Bladder microvascular endothelial cell (primary cell): ENCODE measurements at places on chromosomes 1 and 21. TPM values are rescaled to one million over a fixed set of nuclear protein-coding genes. Genes with fewer than 3 reads are reported as not detected.

Gene TRPM2
- total RNA-seq = 0.76 and 2.1 TPM in 2 replicates

Gene AKR7A3
- total RNA-seq = 0.06 and 0.16 TPM in 2 replicates

Gene CLDN17
- not detected in 2 replicates for total RNA-seq

Gene ANKRD65
- 0.25 and 0.32 TPM in 2 replicates for total RNA-seq

Gene TRIM17
- not detected in 2 replicates for total RNA-seq

Gene TSPEAR
- total RNA-seq = 0.19 TPM in 1 of 2 replicates, not detected in the other

Gene XCL2
- not detected in 2 replicates for total RNA-seq

Gene FAM131C
- under 0.01 TPM in 1 of 2 replicates, not detected in the other for total RNA-seq

Gene RNU1-2
- 509 and 6,751 TPM in 2 replicates for total RNA-seq

Gene SPRR1B
- not detected in 2 replicates for total RNA-seq

Gene FHAD1
- total RNA-seq = 0.16 and 0.19 TPM in 2 replicates

Gene CD2
- total RNA-seq = not detected in 2 replicates

Gene ETNK2
- total RNA-seq = 6.2 and 15.5 TPM in 2 replicates

Gene ANGPTL3
- not detected in 2 replicates for total RNA-seq

Gene GUCA2B
- total RNA-seq = not detected in 2 replicates

Gene FCRL5
- not detected in 2 replicates for total RNA-seq

Gene CFHR4
- total RNA-seq = not detected in 2 replicates

Gene EXO1
- total RNA-seq = 7.6 and 9.4 TPM in 2 replicates

Gene PLA2G2A
- not detected in 2 replicates for total RNA-seq

Gene ITLN2
- not detected in 2 replicates for total RNA-seq

Gene LCE1A
- total RNA-seq = not detected in 2 replicates

Gene EXTL1
- not detected in 2 replicates for total RNA-seq

Gene DSCAM
- total RNA-seq = not detected in 2 replicates

Gene LAD1
- 0.16 TPM in 1 of 2 replicates, not detected in the other for total RNA-seq

Gene EFNA3
- 1.3 and 1.8 TPM in 2 replicates for total RNA-seq

Gene EDARADD
- total RNA-seq = not detected in 2 replicates

Gene CTSK
- total RNA-seq = 0.81 and 2.5 TPM in 2 replicates

Gene TMEM51
- total RNA-seq = 5.2 and 9.9 TPM in 2 replicates

Gene STIL
- 7.0 and 7.7 TPM in 2 replicates for total RNA-seq

Gene NEK7
- total RNA-seq = 37.9 and 66.9 TPM in 2 replicates

Gene MAP3K21
- 0.16 and 2.3 TPM in 2 replicates for total RNA-seq
